C1 segment of cervical spinal cord (tissue), 14 donors: ENCODE measurements at places on chromosomes 16 and 17.

GRCh38 chr17:68418876-68419275, 38.4 kb downstream of the WIPI1 start:
- DNase-seq, result no peak

GRCh38 chr16:2874032-2874911, 8.7 kb upstream of the FLYWCH2 start:
- no peak for DNase-seq

DNA sequence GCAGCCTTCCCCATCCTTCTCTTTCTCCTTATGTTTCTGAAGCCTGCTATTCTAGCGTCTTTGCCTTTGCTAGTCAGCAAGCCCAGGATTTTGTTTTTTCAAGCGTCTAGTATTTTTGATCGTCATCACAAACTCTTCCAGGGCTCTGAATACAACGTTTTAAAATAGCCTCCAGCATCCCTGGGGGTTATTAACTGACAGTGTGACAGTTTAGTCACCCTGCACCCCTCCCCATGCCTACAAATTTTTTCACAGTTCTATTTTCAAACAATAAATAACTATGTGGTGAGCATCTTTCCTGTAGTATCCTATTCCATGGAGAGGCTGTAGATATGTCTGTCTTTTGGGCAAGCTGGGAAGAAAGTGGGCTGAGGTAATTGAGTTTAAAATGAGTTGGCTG, 280.9 kb downstream of the MAP2K4 start:
- DNase-seq, result no peak

GRCh38 chr17:55734128-55734781, 11.6 kb upstream of the TMEM100 start:
- no peak for DNase-seq

DNA sequence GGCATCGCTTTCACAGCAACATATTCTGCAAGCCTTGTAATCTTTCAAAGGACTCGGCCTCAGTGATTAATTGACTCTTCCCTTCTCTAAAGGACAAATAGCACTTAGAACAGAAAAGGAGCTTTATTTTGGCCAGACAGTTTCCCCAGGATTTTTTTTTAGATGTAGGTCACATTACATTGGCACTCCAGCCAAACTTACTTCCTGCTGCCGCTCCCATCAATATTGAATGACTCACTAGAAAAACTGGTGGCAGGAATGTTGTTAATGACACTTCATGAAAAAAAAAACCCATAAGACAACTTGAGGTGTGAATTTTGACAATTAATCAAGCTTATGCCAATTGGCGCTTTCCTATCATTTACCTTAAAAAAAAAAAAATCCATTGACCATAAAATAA, 432.6 kb downstream of the TOX3 start:
- no peak for DNase-seq

- DNase-seq, result no peak
These were observed 8.5 kb downstream of the ITGA3 start for GRCh38 chr17:50064253-50065001.

DNA sequence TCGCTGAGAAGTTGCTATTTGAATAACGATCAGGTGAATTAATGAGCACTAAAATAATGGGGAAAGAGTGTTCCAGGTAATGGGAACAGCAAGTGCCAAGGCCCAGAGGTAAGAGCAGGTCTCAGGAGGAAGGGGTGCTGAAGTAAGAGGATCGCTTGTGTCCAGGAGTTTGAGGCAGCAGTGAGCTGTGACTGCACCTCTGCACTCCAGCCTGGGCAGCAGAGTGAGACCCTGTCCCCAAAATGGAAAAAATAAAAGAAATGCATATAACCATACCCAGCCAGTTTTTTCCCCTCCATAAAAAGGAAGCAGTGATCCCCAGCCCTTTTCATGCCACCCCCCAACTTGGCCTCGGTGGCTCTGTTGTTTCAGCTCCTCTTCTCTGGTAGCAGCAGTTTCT, 16.8 kb upstream of the HAS3 start:
- DNase-seq, result no peak

GRCh38 chr16:22188595-22189442, 17.3 kb upstream of the EEF2K start:
- peak; percentile 41 for DNase-seq

DNA sequence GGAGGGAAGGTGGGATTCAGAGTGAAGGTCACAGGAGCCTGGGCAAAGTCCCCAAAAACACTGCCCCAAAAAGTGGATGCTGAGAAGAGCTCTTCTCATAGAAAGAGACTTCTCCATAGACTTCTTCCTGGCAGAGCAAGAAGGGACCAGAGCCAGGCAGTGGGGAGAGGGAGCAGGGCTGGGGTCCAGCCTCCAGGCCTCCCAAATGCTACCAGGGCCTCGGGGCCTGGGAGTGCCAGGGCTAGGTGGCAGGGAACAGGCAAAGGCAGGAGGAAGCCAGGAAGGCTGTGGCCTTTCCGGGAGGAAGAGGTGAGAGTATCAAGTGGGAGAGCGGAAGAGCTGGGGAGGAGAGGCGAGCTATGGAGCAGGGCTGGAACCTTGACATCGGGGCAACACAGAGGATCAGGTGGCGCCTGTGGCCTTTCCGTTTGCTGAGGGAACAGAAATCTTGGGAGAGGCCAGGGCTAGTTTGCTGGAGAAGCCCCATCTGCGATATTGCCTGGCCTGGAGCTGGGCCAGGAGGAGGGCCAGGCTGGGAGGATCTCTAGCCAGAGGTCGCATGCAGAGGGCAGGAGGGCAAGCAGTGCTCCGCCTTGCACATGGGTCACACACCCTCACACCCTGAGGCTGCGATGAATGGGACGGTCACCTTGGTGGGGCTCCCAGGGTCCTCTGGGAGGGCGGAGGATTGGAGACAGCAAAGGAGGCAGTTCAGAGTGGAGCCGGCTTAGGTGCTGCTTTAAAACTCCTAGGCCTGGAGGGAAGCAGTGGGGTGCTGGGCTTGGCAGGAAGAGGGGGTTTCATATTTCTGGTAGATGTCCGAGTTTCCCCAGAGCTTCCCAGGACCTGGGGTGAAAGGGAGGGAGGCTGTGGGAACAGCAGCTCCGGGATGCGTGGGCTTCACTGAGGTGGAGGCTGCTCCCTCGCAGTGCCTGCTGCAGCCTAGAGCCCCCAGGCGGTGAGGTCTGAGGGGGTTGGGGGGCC, 3.4 kb downstream of the SLC16A5 start:
- no peak for DNase-seq

GRCh38 chr16:1908184-1908583, 10.0 kb downstream of the HS3ST6 start:
- DNase-seq, result no peak

DNA sequence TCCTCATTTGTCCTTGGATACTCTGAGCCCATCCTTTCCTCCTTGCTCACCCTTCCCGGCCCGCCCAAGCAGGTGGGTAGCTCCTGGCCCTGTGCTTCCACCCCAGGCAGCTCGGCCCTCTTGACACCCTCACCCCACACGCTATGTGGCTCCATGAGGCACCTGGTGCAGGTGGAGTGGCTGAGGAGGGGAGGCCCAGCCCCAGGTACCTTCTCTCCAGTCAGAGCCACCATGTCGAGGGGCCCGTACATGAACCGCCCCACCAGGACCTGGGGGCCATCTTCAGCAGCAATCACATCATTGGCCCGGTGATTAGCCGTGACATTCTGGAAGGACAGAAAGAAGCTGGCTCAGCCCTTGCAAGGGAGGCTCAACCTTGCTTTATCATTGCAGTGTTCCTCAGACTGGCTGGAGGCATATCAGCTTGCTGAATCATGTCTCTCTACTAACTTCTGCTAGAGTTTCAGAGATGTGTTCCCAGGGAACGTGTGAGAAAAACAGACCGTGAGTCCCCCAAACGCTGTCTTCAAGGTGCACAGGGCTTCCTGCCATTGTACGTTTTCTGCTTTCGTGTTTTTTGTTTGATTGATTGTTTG, 20.3 kb downstream of the PIMREG start:
- no peak for DNase-seq

DNA sequence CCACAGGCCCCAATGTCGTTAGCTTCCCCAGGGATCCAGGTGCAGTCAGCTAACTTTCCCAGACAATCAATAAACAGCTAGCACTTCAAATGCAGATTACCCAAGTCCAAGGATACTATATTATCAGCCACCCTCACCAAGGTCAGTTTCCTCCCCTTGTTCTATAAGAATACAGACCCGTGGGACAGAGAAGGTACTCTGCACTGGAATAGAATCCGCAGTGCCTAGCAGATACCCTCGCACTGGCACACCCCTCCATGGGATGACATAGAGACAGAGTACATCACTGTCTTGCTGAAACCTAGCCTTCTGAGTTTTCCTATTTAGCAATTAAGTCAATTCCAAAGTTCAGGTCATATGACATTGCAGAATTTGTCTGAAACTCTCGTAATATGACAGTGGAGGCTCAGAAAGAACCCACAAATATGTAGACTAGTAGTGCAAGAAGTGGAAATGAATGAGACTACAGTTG, 40.0 kb upstream of the ABCA10 start:
- DNase-seq, result no peak

GRCh38 chr16:17173281-17173680, 297.5 kb downstream of the XYLT1 start:
- DNase-seq, result no peak

DNA sequence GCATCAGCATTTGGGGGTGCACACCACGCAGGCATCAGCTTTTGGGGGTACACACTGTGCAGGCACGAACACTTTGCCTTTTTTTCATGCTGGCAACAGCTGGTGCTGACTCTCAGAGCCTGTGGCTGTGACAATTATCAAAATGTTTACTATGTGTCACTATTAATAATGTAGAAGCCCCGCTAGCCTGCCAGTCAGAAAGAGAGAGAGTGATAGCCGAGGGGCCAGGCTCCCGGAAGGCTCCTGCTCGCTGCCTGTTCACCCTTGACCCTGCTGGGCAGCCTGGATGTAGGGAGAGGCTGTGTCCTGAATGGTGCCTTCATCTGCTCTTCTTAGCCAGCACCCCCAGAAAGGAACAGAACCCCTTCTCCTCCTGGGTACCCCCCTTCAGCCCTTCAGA, 61.9 kb downstream of the SDK2 start:
- no peak for DNase-seq

GRCh38 chr16:88725609-88726407, 19.5 kb downstream of the CTU2 start:
- no peak for DNase-seq

DNA sequence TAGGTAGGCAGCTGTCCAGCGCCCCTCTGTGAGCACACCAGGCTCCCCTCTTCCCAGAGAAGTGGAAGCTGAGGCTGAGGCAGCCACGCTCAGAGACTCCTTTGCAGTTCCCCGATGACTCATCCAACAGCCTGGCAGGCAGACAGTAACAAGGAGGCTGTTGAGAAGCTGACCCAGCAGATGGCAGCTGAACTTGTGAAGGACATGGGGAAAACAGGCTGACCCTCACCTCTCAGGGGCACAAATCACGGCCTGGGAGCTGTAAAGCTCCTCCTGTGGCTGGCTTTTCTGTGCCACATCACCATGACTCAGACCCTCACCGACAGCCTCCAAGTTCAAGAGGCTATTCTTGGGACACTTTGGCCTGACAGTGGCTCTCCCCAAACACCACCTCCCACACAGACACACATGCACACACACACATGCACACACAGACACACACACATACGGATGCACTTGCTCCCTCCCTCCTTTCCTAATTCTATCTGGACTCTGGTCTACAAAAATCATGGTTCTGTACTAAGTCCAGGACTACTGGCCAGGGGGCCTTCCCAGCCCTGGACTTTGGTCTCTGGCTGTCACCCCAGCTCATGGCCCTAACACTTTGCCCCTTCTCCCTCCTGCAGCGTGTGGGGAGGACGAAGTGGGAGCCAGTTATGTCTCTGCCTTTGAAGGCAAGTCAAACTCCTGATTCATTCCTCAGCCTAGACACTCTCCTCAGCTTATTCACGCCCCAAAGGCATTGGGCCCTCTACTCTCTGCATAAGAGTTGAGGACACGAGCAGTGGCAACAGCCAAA, 23.2 kb downstream of the MAP3K14 start:
- peak; percentile 65 for DNase-seq

GRCh38 chr17:19013806-19014627, 9.5 kb upstream of the FAM83G start:
- DNase-seq, result no peak

- DNase-seq, result no peak
These were observed 246.7 kb downstream of the FTO start for GRCh38 chr16:53950677-53951076.

GRCh38 chr17:77501101-77501566, 360.4 kb downstream of the SEC14L1 start:
- no peak for DNase-seq

- DNase-seq, result no peak
These were observed 32.3 kb downstream of the GRB7 start for GRCh38 chr17:39769974-39770587.

- DNase-seq, result no peak
These were observed 2.4 kb downstream of the ZNF768 start for GRCh38 chr16:30523768-30524574.

GRCh38 chr17:64739316-64740058, 77.4 kb upstream of the SMURF2 start:
- no peak for DNase-seq

- no peak for DNase-seq
These were observed 77.8 kb downstream of the RTN4RL1 start for GRCh38 chr17:1947229-1947742.

DNA sequence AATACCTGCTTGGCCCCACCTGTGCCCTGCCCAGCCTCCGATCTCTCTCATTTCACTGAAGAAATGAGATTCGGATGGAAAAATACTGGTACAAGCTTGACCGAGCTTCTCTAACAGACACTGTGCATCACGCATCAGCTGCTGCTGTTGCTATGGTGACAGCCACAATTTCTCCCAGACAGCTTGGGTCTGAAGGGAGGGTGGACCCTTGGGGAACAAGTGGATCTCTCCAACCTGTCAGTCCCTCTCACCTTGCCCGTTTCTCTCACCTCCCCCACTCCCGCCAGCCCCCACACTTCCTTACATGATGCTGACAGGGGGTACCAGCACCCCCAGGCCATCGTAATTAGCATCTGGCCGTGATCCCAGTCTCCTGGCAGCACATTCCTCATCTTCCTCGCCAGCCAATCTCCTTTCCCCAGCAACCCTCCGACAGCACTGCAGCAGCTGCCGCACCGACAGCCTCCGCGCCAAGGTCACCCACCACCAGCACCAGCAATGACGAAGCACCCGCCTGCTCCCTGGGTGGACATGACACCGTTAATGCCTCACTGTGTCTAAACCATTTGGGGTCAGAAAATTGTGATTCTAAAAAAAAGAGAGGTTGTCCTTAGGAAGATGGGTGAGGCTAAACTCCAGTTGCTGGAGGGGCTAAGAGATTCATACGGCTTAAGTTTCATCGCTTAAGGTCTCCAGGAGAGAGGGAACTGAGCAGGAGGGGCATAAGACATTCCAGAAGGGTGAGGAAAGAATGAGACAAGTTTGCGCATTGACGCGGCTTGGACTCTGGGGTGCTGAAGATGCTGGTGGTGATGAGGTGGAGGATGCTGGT, 58.6 kb upstream of the TNRC6A start:
- DNase-seq, result peak; percentile 55
